T-helper 17 cell (primary cell): ENCODE measurements at places on chromosomes 12 and 14.

- DNase-seq = no peak
These were observed 553 bp upstream of the DAZAP2 start for GRCh38 chr12:51238037-51238509.

DNA sequence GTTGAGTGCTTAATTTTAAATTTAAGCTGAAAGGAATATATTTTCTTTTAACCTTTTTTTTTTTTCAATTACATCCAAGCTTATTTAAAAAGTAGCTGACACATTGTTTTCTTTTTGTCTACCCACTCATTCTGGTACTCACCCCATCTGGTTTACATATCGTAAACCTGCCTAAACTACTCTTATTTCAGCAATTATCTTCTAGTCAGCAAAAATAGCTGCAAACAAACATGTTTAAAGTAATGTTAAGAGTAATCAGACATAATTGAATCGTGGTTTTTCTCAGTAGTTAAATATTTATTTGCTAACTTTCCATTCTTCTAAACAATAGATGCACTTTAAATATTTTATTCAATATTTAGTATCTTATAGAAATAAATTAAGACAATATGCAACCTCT, 492.7 kb upstream of the MGAT4C start:
- no peak for DNase-seq

DNA sequence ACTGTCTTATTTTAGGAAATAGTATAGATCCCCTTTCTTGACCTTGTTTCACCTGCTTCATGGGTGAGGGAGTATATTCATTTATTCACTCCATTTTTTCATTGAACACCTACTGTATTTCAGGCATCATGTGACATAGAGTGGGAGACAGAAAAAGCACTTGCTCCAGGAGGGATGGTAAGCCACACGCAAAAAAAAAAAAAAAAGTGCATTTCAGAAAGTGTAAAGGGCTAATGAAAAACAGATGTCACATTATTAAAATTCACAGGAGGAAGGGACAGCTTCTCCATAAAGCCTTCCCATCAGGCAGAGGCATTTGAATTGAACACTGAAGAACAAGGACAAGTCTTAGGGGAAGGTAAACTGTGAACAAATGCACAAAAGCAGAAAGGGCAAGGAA, 7.5 kb downstream of the SLC8A3 start:
- no peak for DNase-seq

DNA sequence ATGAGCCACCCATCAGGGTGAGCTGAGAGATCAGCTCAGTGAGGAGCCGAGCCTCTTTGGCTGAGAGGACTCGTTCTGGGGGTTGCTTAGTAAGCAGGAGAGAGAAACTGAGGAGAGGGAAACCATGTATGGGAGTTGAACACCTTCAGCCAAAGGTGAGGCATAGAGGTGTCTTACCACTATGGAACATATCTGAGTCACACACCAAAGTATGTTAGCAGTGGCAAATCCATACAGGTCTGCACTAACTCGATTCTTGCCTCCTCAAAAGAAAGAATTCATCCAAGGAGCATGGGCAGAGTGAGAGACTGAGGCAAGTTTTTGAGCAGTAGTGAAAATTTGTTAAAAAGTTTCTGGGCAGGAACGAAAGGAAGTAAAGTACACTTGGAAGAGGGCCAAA, 46.7 kb upstream of the RNU6-8 start:
- no peak for DNase-seq

GRCh38 chr12:81758421-81759189, 545 bp downstream of the PPFIA2 start:
- no peak for DNase-seq

GRCh38 chr14:90093942-90094595, 32.3 kb downstream of the KCNK13 start:
- DNase-seq = no peak

- no peak for DNase-seq
These were observed 78.8 kb downstream of the SPPL3 start for GRCh38 chr12:120825337-120825736.

- DNase-seq = peak; percentile 42
These were observed 131.8 kb downstream of the ERC1 start for GRCh38 chr12:1122786-1123185.

GRCh38 chr14:22252686-22253085, 336.3 kb downstream of the DAD1 start:
- no peak for DNase-seq

DNA sequence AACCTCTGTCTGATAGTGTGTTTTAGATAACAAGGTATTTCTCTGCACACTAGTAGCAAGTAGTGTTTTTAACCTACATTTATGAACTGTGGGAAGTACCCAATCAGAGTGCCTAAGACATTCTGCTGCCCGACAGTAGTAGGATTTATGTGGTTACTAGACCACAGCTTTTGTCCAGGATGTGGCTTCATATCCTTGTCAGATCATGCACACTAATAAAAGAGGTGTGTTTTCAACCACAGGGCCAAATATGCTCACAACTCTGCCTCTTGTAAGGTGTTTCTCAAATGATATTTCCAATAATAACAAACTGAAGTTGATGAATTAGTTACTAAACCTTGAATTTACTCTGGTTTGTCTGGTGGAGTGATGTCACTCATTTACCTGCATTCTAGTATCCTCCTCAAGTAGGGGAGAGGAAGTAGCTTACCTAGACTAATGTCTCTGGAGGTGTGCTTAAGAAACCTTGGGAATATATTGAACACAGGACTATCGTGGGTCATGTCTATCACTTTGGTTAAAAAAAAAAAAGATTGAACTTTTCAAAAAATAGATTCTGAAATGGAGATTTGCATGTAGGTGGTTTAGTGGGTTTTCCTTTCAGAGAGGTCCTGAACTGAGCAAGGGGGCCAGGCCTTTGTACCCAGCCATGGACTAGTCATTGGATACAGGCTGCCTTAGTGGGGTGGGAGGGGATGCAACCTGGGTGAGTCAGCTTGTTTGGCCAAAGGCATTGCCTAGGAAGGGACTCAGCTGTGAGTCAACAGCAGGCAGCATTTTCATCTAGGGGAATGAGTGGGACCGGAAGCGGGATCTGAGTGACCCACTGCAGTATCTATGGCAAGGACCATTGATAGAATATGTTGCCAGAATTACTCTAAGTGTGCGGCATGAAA, 14.1 kb downstream of the FBXW8 start:
- DNase-seq = peak; percentile 14

DNA sequence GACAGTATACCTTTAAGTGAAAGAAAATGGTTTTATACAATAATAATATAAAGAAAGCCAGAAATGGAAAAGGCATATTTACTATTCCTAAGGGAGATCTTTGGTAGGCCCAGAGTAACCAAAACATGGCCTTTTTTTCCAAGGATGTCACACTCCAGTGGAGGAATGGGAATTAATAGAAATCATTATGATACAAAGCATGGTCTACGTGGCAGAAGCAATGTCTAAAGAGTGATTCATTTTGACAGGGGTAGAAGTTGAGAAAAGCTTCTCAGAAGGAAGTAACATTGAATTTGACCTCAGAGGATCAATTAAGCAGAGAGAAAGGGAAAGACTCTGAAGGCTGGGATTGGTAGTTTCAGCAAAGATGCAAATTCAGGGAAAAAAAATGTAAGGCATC, 208.6 kb downstream of the BTG1 start:
- no peak for DNase-seq

DNA sequence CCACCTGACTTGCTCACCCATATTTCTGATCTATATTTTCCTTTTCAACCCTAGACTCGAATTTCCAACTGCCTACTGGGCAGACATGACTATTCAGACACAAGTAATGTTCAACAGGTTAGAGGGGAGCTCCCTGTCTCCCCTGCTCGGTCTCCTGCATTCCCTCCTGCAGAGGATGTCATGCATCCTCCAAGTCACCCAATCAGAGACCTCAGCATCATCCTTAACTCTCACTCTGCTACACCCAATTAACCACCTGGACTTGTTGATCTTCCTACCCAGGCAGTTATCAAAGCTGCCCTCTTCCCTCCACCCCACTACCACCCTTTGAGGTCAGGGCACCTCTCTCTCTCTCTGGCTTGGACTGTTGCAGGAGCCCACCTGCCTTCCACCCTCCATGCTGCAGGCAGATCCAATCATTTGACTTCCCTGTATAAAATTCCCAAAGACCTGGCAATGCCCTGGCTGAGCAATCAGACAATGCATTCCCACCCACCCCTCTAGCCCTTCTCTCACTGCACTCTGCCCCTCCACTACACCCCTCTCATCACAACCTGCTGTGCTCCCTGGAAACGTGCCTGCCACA, 10.9 kb downstream of the FAIM2 start:
- no peak for DNase-seq

- no peak for DNase-seq
These were observed 124.4 kb downstream of the SLC25A21 start for GRCh38 chr14:37047996-37048395.

- no peak for DNase-seq
These were observed 12.4 kb upstream of the SLC25A3 start for GRCh38 chr12:98581101-98581500.

GRCh38 chr12:27551172-27551840, 27.3 kb downstream of the PPFIBP1 start:
- DNase-seq = no peak

DNA sequence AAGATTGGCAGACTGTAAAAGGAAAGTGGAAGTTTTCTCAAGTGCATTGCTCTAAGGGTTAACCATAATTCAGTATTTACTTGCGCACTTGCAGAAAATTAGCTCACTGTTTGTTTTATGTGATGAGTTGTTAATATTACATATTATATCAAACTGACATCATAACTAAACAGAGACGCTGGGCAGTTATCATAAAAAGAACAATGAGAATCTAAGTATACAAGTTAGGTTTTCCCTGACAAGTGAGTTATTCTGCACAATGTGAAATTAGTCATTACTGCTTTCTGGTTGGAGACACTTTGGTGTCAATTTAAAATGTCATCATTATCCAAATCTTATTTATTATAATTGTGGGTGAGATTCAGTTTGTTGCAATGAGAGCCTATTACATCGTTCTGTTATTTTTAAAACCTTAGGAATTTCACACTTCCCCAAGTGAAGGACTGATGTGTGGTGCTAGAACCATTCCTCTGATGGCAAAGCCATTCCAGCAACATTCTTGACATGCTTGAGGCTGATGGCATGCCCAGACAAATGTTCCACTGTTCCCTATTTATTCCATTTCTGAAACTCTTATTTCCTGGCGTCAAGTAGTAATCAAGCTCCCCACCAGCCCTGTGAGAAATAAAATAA, 90.1 kb upstream of the FLRT2 start:
- DNase-seq = no peak

- DNase-seq = no peak
These were observed 51.2 kb upstream of the FBRSL1 start for GRCh38 chr12:132438726-132439125.

DNA sequence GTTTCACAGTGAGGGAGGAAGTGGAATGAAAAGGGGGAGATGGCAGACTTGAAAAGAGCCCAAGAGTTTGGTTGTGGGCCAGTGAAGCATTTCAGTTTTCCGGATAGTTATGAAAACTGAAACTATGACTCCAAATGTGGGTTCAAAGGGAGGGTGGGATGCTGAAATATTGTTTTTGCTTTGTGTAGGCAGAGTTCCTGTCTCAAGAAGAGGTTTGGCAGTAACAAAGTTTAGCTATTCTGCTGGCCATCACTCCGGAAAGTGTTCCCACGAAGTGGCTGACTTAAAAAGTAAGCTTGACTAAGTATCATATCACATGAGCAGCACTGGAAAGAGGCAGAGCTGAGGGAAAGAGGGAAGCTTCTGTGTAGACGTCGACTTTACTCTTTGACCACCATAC, 85.2 kb downstream of the CAND1 start:
- no peak for DNase-seq

DNA sequence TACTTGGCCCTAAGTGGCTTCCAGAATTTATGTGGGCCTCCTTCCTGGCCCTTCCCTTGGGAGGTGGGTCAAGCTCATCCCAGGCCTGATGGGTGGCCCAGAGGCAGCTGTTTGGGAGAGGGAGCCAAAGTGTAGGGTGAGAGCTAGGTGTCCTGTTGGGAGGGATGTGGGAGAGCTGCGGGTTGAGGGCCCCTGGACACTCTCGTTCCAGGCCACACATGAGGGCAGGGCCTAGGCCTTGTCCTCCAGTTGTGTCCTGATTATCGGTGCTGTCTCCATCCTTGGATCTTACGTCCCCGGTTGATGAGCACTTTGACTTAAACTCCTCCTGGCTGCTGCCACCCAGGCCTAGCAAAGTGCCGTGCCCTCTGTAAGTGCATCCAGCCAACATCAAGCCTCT, 177.5 kb upstream of the VASH1 start:
- DNase-seq = no peak

- no peak for DNase-seq
These were observed 20.9 kb downstream of the DMAC2L start for GRCh38 chr14:50333014-50333509.

DNA sequence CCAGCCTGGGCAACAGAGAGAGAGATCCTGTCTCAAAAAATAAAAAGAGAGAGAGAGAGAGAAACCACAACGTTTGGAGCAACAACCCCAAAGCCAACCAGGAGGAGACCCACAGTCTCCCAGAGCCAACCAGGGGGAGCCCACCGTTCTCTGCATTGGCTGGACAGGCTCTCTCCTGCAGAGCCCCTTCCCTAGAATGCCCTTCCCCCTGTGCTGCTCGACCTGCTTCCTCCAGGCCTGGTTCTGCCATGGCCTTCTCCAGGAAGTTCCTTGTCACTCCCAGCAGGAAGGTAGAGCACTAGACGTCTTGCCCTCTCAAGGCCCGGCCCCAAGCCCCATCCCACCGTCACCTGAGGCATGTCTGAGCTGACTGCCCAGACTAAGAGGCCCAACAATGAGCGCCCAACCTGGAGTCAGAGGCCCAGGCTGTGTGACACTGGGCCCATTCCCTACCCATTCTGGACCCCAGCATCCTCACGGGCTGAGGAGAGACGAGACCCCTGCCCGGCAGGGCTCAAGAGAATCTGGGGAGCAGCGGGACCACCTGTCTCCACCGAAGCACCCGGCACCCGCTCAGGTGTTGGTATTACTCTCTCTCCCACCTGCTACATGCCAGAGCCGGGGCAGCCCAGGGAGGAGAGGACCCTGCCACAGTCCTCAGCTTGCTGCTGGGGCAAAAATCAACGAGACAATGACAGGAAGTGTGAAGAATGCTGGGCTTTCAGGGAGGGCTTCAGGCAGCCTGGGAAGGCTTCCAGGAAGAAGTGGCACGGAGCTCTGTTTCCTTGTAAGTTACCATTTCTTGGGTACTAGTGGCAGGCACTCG, 61.2 kb downstream of the DIO3 start:
- DNase-seq = no peak

DNA sequence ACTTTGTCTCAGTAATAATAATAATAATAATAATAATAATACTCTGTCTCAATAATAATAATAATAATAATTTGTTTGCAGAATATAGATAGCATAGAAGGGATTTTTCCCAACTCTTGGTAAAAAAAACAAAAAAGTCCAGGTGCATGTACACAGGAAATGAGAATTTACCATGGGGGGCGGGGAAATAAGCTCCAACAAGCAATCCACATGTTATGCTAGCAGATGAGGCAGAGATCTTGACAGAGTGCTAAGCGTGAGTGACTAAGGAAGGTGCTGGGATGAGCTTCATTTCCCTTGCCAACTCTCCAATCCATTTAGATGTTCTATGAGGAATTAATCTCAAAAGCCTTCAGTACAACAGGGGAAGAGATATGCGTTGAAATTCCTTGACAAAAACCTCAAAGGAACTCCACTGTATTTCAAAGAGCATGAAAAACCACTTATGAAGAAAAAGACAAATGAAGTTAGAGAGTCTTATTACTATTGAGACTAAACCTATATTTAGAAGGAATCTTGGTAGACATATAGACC, 44.9 kb upstream of the GTF2A1 start:
- no peak for DNase-seq
